ENCODE measurements at places on chromosomes 1 and 21.

GRCh38 chr1:2526824-2527555 is 594 bp upstream of the PANK4 start:
- DNase-seq, result no peak

DNA sequence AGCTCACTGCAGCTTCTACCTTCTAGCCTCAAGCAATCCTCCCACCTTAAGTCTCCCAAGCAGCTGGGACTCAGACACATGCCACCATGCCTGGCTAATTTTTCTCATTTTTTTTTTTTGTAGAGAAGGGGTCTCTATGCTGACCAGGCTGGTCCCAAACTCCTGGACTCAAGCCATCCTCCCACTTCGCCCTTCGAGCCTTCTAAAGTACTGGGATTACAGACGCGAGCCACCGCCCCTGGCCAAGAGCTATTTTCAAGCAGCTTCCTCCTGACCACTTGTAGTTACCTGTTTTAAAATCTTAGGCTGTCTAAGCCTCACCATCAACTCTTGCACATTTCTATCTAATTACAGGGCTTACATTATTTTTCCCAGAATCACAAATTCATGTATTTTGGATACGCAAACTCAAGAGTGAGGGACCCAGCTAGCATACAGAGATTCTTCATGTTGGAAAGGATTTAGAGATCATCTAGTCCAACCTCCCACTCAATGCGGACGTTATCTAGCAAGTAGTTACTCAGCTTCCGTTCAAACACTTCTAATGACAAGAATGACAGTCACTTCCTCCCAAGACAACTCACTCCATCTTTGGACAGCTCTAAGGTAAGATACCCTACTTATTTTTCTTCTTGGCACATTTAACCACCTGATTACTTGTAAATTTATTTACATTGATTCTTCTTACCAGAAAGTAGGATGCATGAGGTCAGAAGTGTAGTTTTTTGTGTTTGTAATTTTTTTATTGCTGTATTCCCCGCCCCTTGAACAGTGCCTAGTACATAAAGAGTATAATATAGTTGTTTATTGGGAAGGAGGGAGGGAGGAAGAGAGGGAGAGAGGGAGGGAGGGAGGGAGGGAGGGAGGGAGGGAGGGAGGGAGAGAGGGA is 65.4 kb downstream of the LUZP1 start:
- no peak for DNase-seq

DNA sequence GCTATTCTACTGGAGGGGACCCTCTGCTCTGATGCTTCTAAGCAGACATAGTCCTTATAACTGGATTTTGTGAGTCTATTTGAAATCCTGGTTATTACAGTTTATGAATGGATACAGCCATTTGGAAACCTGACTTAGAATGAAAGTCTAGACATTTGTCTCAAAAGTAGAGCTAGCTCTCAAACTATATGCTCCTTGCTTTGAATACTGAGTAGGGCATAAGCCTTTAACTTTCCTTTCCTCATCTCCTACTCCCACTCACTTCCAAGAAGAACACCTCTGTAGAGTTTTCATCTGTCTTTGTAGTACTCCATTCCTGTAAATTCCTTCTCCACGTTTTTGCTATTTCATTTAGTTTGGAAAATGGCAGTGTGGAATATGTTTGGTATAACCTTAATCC is 9.0 kb upstream of the ARID1A start:
- DNase-seq, result no peak

- no peak for DNase-seq
Measured at GRCh38 chr1:184493987-184494388, 107.2 kb downstream of the C1orf21 start.

DNA sequence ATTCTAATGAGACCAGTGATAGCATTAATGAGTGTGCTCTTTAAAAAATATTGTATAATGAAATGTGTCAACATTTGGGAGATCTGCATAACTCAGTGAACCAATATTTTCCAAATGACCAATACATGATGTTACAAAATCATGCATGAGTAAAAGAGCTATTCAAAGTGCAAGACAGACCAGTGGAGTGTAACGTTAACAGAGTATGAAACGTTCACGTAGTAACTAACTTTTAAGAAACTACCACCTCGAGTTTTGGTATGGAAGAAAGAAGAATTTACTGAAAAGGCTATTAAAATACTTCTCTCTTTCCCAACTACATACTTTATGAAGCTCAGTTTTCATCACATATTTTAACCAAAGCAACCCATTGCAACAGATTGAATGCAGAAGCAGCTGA is 9.6 kb upstream of the SLC6A9 start:
- no peak for DNase-seq

- no peak for DNase-seq
Measured at GRCh38 chr1:20493839-20494608, 8.0 kb upstream of the CAMK2N1 start.

- DNase-seq, result no peak
Measured at GRCh38 chr1:93604411-93604810, 77.2 kb downstream of the BCAR3 start.

DNA sequence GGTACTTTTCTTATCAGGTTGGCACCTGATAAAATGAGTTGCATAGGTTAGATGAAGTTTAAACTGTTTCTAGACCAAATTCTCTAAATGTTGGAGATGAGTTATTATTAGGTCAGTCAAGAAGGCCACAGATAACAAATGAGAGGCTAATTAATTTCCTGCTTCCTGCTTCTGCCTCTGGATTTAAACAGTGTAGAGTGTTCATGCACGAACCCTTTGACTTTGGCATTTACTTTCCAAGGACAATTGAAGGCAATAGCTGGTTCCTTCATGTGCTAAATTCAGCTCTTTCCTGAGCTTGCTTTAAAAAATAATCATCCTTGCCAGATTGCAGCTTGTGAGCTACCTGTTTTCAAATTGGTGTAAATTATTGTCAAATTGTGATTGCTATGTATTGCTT is 80.6 kb downstream of the RASAL2 start:
- DNase-seq, result no peak

GRCh38 chr1:34726861-34727260 is 28.0 kb upstream of the GJB5 start:
- DNase-seq, result no peak

DNA sequence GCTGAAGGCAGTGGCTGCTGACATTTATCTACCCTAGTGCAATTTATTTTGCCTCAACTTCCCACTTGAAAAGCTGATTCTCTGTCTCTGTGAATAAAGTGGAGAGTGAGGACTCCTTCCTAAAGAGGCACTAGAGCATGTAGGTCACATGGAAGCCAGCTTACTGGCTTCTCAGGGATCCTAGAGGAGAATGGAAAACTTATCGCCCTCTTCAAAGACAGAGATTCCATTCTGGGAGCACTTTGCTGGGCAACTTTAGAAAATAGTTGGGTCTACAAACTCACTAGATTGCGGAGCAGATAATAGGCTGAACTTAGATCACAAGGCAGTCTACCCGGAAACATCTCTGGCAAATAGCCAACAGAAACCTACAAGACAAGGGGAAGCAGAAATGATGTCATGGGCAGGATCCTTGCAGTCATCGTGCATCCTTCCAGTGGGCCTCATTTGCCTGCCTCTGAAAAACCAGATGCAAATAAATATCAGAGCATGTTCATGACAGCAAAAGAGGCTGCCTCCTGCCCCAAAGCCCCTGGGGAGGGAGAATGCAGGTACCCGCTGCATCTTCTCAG is 104.8 kb upstream of the BARHL2 start:
- DNase-seq, result no peak

DNA sequence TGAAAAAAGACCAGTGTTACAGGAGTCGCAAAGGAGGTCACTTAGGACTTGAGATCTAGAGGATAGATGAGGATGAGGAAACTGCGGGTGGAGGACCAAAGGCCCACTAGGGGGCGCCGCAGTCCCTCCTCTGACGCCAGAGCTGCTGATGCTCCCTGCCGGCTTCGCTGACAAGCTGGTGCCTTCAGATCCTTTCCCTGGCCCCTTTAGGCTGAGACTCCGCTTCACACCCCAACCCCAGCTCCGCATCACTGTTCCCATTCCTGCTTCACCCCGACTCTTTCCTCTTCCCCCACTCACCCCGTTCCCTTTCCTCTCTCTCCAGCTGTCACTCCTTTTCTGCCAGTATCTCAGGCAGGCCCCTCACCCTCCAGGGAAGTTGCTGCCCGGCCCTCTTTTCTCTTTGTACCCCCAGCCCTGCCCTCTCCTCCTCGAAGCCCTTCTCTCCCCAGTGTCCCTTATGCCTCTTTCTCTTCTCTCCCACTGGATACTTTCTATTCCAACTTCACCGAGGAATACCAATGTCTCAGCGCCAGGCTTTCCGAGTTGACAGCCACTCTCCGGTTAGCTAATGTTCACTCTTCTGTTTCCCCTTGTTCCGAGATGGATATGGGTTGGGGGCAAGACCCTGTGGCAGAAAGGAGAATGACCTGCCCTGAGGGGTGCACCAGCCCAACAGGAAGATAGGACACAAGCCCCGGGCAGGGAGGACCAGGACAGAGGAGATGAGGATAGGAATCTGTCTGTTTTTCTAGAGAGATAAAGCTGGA is 4.5 kb downstream of the KCNJ9 start:
- DNase-seq, result no peak

GRCh38 chr1:240586006-240586405 is 25.9 kb downstream of the GREM2 start:
- DNase-seq, result no peak

Measured in cortex of kidney (tissue), 1 donor.